ENCODE measurements at places on chromosomes 11 and 22. TPM values are rescaled to one million over a fixed set of nuclear protein-coding genes. Genes with fewer than 3 reads are reported as not detected.

NCR3LG1 gene
- 0.44 TPM for total RNA-seq

- H3K36me3 ChIP-seq = peaks cover 2% of the 10 kb centered on the region
- H3K4me1 ChIP-seq = peaks cover 39% of the 10 kb centered on the region
- no peak for DNase-seq
- H3K27ac ChIP-seq = no peak overlapping the region
Measured at GRCh38 chr11:12140186-12140793, 29.9 kb downstream of the MICAL2 start.

SCUBE1 gene
- 0.13 TPM for total RNA-seq

DEPDC7 gene
- 13.3 TPM for total RNA-seq

- DNase-seq = no peak
- no peak overlapping the region for H3K27ac ChIP-seq
- no peaks in the 10 kb centered on the region for H3K27me3 ChIP-seq
- H3K4me3 ChIP-seq = no peak overlapping the region
Measured at GRCh38 chr11:119254239-119254638, 48.1 kb downstream of the CBL start.

All from muscle of leg (tissue), 16 donors.